ENCODE measurements at places on chromosomes 4 and X. TPM values are rescaled to one million over a fixed set of nuclear protein-coding genes. Genes with fewer than 3 reads are reported as not detected.

Gene ATP1B4
- not detected for total RNA-seq

Gene JADE3
- total RNA-seq, result 17.4 TPM

Gene FGG
- total RNA-seq, result not detected

- no peaks in the 10 kb centered on the region for H3K27me3 ChIP-seq
- H3K36me3 ChIP-seq, result no peaks in the 10 kb centered on the region
- no peaks in the 10 kb centered on the region for H3K4me1 ChIP-seq
Measured at GRCh38 chrX:150841456-150842197, 56.8 kb downstream of the CD99L2 start.

- no peak overlapping the region for H3K4me3 ChIP-seq
- DNase-seq, result no peak
- no peak overlapping the region for H3K27ac ChIP-seq
- H3K4me1 ChIP-seq, result no peaks in the 10 kb centered on the region
- H3K36me3 ChIP-seq, result no peaks in the 10 kb centered on the region
Measured at GRCh38 chrX:43809463-43809862, 72.8 kb downstream of the MAOB start.

DNA sequence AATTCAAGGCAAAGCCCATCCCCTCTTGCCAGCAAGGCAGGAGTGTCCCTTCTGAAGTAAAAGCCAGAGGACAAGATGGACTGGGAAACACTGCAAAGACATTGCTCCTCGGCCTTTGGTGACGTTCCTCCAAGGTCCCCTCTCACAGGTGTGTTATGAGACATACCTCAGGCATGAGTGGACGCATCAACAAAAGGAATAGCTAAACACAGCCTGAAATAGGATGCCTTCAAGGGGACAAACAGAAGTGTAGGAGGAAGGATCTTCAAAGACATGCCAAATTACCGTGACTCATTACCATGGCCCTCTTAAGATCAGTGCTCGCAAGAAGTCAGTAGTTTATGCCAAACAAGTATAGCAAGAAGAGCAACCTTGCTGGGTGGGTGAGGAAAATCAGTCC lies 6.0 kb upstream of the IDS start:
- H3K36me3 ChIP-seq, result peaks cover 3% of the 10 kb centered on the region
- H3K27ac ChIP-seq, result no peak overlapping the region
- no peak for DNase-seq
- H3K4me1 ChIP-seq, result peaks cover 14% of the 10 kb centered on the region
- no peak overlapping the region for H3K4me3 ChIP-seq

All from endothelial cell (in vitro differentiated cells).